ENCODE measurements at places on chromosomes 1 and 21. TPM values are rescaled to one million over a fixed set of nuclear protein-coding genes. Genes with fewer than 3 reads are reported as not detected.

NUP210L gene
- not detected for total RNA-seq

GRCh38 chr1:230026572-230026971 lies 40.5 kb upstream of the GALNT2 start:
- no peak for DNase-seq

GRCh38 chr1:20212685-20213331 lies 26.5 kb upstream of the PLA2G2C start:
- no peak for DNase-seq

DNA sequence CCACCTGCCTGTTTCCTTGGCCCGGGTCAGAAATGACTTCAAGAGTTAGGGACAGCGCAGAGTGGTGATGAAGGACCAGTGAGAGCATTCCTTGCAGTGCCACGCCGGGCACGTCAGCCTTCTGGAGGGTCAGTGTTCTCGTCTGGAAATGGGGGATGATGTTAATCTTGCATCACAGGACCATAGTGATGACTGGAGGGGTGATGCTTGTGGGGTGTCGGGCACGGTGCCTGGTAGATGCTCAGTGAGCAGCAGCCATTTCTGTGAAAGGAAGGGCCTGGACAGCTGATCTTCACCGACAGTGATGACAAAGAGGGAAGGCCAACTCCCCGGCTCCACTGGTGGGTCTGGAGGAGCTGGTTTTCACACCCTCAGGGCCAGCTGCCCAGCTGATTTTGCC lies 56.2 kb downstream of the DDX20 start:
- no peak for DNase-seq

DNA sequence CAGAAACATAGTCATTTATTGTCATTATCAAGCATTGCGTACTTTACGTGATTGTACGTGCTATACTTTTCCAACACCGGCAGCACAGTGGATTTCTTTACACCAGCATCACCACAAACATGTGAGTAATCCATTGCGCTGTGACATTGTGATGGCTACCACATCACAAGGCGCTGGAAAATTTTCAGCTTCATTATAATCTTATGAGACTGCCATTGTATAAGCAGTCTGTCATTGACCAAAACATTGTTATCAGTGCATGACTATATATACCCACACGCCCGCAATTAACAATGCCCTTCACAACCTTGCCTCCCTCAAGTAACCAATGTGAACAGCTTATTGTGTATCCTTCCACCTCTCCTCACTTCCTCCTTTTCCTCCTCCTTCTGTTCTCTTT lies 137.6 kb downstream of the ZZZ3 start:
- no peak for DNase-seq

DNA sequence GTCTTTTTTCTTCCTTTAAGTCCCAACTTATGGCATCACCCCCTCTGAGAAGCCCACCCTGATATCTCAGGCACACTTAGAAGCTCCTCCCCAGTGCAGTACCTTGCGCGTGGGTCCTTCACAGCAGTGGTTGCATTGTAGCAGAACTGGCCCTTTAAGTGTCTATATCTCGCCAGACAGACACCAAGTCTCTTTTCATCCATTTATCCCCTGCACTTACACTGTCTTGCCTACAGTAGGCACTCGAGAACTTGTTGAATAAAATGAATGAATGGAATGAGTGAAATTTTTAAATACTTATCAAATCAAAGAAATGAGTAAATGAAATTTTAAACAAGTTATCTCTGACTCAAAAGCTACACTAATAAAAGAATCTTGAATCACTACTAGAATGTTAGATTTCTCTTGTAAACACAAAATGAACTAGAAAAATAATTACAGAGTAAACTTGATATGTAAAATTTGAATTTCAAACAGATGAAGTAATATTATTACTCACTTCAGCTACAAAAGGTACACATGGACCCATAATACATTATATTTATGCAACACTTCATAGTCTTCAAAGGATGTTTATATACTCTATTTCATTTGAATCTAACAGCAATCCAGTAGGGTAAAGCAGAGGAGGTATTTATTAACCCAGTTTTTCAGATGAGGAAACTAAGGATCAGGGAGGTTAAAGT lies 54.7 kb upstream of the MAN1A2 start:
- no peak for DNase-seq

DNA sequence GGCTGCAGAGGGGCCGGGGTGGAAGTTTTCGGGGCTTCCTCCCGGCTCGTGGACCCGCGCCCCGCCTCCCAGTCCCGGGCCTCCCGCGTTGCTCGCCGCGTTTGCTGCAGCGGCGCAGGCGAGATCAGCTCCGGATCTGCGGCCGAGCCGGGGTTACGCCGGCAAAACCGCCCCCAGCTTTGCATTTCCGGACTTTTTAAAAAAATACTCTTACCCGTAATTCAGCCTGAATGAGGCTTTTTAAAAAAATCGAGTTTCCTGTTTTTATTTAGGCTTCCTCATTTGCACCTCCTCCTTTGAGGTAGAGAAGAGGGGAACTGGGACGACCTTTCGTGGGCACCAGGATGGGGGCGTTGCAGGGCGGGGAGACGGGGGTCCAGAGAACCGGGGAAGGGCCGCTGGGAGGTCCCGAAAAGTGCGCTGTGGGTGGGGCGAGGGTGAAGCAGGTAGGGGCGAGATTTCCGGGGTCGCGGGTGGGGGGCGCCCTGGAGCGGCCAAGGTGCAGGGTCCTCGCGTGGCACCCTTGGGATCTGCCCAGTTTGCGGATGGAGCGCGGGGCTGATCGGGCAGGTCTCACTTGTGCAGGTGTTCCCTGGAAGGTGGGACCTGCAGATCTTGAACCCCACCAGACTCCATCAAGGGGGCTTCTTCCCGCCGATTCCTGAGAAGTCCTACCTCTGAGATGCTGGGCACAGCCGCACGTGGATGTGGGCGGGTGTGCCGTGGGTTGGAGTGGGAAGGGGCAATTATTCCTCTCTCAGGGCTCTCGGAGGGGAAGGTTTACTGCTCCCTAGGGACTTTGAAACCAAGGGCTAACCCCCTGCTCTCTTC lies 1.1 kb downstream of the PIK3CD start:
- DNase-seq = no peak

AKNAD1 gene
- 0.70 TPM for total RNA-seq

GRCh38 chr1:3403388-3404231 lies 50.9 kb upstream of the ARHGEF16 start:
- no peak for DNase-seq

Measured in osteocyte (in vitro differentiated cells).